ENCODE measurements at places on chromosomes 2 and 18. TPM values are rescaled to one million over a fixed set of nuclear protein-coding genes. Genes with fewer than 3 reads are reported as not detected.

GRCh38 chr2:204019572-204020501 lies 83.3 kb downstream of the ICOS start:
- DNase-seq = no peak

GRCh38 chr18:2337552-2338141 lies 233.7 kb downstream of the METTL4 start:
- no peak for DNase-seq

DNA sequence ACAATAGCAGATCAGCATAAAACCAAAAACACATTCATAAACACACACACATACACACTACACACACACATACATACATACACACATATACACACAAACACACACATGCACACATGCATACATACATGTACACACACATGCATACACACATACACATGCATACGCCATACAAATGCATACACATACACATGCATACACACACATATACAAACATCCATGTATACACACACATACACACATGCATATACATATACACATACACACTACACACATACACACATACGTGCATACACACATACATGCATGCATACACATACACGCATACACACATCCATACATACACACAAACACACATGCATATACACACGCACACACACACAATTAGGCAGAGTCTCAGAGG lies 490.1 kb downstream of the TNS1 start:
- DNase-seq = no peak

DNA sequence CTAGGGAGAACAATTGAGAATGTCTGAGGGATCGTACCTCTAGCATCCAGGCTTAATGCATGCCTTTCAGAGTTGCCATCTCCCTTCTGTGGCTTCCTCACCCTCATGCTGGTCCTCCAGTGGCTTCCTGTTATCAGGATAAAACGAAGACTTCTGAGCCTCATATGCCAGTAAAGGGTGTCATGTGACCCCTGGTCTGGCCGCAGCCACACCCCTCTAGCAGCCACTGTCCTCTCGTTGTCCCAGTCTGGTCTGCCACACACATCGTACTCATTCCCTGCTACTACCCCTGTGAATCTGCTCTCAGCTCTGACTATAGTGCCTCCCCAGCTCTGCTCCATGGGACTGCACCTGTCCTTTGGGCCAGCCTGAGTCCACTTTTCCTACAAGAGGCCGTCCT lies 62.6 kb upstream of the TMEM177 start:
- DNase-seq = no peak

- no peak for DNase-seq
Measured at GRCh38 chr2:234345921-234346320, 151.0 kb downstream of the ARL4C start.

- no peak for DNase-seq
Measured at GRCh38 chr2:8525236-8525581, 156.6 kb upstream of the ID2 start.

DNA sequence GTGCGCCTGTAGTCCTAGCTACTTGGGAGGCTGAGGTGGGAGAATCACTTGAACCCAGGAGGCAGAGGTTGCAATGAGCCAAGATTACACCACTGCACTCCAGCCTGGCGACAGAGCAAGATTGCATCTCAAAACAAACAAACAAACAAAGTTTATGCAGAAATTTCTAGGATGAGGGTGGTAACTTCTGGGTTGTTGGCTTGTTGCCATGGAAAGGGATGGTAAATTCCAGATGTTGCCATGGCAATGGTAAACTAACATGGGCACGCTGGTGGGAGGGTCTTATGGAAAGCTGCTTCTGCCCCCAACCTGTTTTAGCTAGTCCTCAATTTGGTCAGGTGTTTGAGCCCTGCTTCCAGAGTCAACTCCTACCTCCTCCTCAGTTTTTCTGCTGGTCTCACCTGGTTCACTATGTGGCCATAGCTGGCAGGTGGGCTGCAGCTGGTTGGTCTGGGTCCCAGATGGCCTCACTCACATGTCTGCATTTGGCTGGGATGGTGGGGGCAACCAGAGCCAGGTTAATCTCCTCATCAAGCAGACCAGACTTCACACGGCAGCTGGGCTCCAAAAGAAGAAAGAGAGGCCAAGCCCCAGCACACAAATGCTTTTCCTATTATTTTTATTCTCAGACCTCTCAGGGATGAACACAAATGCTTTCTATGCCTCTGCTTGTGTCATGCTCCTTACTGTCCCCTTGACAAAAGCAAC lies 26.6 kb upstream of the TEX44 start:
- no peak for DNase-seq

- DNase-seq = no peak
Measured at GRCh38 chr2:71944183-71944550, 203.5 kb downstream of the CYP26B1 start.

GRCh38 chr2:129334128-129334527 lies 645.3 kb upstream of the RAB6C start:
- no peak for DNase-seq

DNA sequence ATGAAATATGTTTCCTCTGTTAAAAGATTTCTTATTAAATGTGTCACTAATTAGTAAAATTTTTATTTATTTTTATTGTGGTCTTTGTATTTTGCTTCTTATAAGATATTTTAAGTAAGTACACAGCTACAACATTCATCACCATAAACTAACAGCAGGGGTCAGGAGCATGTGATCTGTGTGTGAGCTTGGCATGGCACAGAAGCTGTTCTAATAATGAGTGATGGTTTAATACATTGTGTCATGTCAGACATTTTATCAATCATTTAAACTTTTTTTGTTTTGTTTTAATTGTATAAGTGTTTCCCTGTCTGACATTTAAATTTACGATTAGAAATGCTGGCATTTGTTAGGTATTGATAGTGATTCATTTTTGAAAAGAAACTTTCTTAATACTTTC lies 585.4 kb downstream of the DSC3 start:
- DNase-seq = no peak

DNA sequence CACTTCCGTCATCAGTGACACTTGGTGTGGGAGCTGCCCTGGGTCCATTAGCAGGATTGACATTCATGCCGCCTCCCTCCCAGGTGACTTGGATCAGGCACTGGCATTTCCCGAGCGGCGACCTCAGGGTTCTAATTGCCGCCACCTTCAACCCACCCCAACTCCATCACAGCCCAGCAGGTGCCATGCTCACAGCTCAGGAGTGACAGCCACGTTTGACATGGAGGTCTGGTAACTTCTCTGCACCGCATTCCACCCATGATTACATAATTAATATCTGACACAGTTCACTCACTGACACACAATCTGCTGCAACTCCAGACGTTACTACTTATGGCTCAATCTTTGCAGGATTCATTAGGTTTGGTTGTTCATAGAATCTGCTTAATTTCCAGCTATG lies 450.9 kb upstream of the MYT1L start:
- DNase-seq = no peak

DNA sequence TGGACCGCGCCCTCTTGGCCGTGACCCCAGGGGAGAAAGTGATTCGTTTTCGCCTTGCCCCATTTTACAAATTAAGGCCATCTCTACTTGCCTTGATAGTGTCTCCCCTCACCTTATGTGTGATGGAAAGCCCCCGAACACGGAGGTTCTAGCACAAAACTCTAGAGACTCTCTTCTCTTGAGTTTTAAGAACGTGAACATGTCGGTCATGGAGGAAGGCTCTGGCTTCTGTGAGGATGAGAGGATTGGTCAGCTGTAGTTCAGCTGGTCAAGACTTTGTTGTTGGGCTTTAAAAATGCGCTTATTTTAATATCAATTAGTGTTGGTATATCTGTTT lies 828 bp downstream of the DYNC1I2 start:
- no peak for DNase-seq

GRCh38 chr2:180180511-180180910 lies 173.4 kb upstream of the CWC22 start:
- no peak for DNase-seq

- no peak for DNase-seq
Measured at GRCh38 chr2:162258169-162258568, 14.9 kb upstream of the FAP start.

- no peak for DNase-seq
Measured at GRCh38 chr2:33516456-33516995, 40.1 kb downstream of the RASGRP3 start.

- DNase-seq = no peak
Measured at GRCh38 chr2:148819019-148819585, 55.9 kb upstream of the KIF5C start.

GRCh38 chr2:173279527-173279868 lies 75.2 kb upstream of the CDCA7 start:
- no peak for DNase-seq

GRCh38 chr18:42298759-42299675 lies 344.0 kb downstream of the PIK3C3 start:
- peak; percentile 39 for DNase-seq

- no peak for DNase-seq
Measured at GRCh38 chr2:163693484-163693883, 42.3 kb downstream of the FIGN start.

- DNase-seq = no peak
Measured at GRCh38 chr18:25038261-25038660, 313.7 kb downstream of the ZNF521 start.

DNA sequence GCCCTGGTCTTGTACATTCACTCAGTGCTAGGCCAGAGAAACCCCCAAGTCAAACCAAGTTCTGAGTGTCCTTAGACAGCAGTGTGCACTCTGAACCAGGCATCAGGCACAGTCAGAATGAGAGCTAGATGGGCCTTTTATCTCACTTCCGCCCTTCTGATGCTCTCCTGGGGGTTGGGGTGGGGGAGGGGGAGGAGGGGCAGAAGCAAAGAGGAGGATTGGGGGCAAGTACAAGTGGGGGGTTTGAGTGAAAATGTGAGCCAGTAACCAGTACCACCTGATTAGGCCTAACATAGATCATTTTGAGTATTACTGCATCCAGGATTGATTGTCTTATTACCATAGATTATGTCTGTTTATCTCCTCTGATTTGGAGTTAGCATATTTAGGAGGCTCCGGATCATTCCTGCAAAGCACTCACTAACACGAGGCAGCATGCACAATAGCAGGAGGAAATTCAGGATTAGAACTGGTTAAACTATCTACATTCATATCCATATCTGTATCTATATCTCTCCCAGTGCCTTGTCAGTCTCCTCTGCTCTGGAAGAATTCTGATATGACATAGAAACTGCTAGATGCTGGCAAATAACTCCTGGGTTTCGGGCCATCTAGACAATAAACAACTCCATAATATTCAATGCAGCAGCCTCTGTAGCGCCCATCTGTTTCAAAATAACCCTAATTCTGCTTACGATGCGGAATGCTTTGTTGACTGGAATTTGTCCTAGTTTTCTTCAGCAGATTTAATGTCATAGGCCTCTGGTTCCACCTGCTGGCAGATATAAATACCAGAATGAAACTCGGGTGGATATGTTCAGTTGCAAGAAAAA lies 149.1 kb downstream of the RHBDD1 start:
- DNase-seq = peak; percentile 70

DNA sequence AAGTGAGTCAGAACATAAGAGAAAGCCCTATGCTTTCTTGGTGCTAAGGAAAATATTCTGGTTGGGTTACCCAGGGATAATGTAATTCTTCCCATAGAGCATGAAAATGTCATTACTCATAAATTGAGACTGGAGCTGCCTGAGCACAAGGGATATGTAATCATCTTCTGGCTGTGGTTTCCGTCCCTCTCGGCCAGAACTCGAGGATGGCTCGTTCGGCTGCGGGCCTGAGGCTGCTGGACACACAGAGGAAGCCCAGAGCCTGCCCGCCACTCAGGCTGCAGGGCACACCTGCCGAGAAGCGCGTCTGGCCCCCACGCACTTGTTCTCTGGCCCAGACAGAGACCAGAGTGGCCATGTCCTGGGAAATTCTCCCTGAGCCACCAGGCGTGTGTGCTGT lies 104.9 kb downstream of the ASAP2 start:
- DNase-seq = no peak

DNA sequence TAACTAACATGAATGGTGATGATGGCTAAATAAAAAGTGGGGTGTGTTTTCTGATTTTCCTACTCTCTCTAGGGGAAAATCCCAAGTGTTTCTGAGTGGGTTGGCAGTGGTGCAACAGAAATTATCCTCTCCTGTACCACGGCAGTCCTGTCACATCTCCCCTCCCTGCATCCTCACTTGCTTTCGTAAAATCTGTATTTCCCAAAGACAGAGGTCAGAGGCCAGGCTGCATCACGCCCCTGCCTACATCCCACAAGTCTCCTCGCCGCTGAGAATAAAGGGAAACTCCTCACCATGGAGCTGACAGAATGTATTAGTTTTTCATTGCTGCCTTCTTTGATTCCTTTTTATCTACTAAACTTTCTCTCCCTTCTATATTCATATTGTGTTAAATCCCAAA lies 13.1 kb downstream of the FBLN7 start:
- no peak for DNase-seq

DNA sequence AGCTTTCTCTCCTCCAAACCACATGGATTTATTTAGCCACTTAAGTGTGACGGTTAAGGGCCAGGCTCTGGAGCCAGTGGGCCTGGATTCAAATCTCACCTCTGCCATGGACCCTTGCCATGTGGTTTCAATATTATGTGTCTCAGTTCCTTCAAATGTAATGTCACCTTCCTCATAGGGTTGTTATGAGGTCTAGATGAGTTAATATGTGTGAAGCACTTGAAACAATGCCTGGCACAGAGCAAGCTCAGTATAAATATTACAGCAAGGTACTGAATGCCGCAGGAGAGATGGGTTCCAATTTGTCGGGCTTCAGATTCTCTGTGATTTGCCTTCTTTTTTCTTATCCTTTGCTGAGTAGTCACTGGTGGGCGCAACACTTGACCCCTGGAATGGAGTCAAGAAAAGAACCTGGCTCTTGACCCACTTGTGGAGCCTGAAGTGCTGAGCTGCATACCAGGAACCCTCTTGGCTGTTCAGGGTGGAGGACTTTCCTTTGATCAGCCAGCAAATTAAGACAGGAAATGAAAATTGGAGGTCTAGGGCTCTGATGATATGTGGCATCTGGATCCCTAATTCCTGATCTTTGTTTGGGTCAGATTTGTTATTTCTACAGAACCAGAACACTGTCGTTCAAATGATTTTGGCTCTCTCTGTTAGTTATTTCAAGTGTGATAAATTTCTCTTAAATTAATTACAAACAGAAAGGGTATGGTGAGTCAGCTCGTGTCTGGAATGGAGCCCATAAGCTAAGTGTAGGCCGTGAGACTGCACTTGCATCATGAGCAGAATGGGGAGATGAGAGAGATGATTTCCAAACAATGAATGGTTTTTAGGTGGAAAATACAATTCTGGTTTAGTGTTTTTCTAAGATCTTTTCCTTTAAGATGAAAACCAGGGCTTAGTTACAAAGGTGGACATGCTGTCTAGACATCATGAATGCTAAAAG lies 293.0 kb downstream of the KCNS3 start:
- no peak for DNase-seq

Gene ANKRD62
- total RNA-seq = 0.11 TPM

Gene HPCAL1
- total RNA-seq = 10.0 TPM

Gene CNGA3
- 0.85 TPM for total RNA-seq

Gene EGR4
- total RNA-seq = not detected

Gene FTCDNL1
- 0.85 TPM for total RNA-seq

Gene MYO1B
- 138 TPM for total RNA-seq

Gene AGXT
- total RNA-seq = not detected

Gene RSAD2
- 11.1 TPM for total RNA-seq

Gene GRHL1
- total RNA-seq = 15.9 TPM

Gene UGGT1
- total RNA-seq = 38.5 TPM

Gene LANCL1
- total RNA-seq = 57.7 TPM

Gene SPATA3
- not detected for total RNA-seq
